Renal cortex interstitium (tissue), 15 donors: ENCODE measurements at places on chromosomes 16 and 17.

- DNase-seq = no peak
These were observed 603.4 kb downstream of the KCNJ2 start for GRCh38 chr17:70772761-70773160.

DNA sequence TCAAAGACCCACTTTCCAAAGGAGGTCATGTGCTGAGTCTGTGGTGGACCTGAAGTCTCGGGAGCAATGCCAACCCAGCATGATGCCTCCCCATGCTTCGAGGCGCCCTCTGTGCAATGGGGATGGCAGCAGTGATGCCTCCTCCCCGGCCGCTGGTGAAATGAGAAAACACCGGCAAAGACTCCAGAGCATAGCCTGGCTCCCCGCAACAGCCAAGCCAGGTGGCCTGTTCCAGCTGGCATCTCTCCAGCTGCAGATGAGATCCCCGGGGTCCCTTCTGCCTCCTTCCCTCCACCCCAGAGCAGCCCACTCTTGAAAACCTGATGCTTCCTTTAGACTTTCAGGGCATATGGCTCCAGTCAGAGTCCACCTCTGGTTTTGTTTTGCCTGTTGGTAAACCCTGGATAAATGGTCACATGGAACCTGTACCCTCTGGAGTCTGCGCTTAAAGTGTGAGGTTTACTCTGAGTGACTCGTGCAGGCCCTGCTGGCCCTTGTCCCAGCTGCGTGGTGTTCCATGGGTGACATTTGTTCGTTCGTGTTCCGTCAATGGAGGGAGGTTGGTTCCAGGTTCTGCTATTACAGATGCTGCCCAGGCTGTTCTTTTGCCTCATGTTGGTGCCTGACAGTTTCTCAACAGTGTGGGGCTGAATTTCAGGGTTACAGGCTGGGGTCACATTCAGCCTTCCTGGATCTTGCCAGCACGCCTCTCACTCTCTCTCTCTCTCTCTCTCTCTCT lies 181.8 kb upstream of the CIBAR2 start:
- no peak for DNase-seq

DNA sequence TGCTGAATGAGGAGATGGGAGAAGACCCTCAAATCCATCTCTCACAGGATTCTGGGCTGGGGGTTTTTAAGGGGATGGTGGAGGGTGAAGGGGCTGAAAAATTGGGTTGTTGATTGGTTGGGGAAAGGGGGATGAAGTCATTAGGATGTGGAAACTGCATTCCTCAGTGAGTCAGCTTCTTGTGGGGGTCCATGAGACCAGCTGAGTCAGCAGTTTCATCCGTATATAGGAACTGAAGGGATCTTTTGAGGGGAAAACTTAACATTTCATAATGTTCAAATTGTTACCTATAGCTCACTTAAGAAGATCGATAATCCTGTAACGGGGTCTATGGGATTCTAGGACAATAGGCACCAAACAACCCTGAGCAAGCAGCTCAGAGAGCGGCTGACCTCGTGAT lies 213.4 kb downstream of the CBLN1 start:
- no peak for DNase-seq

GRCh38 chr17:80970044-80970761 lies 21.4 kb upstream of the CHMP6 start:
- DNase-seq = no peak

- no peak for DNase-seq
These were observed 5.2 kb upstream of the AATF start for GRCh38 chr17:36943250-36944191.

- no peak for DNase-seq
These were observed 191.8 kb upstream of the CHMP6 start for GRCh38 chr17:80799538-80800480.
